ENCODE measurements at places on chromosomes 4 and X.

DNA sequence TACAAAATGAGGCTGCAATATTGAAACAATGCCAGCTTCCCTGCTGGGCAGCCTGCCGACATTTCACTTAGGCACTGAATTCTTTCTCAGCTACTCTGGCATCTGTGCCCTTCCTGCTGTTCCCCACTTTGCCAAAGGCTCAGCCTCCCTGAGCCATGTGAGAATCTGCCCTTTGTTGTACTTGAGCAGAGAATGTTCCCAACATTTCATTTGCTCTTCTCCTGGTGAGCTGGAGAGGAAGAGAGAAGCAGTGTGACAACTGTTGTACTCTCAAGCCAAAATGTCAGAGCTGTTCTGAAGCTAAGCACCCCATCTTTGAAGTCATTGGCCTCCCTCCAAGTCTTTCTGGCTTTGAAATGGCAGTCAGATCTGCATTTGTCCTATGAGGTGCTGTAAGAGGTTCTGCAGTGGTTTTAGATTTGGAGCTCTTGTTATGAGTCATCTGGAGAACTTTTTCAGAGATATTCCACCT, 32.5 kb downstream of the LANCL3 start:
- no peak for DNase-seq

GRCh38 chrX:40550066-40550465, 30.7 kb upstream of the ATP6AP2 start:
- DNase-seq, result no peak

DNA sequence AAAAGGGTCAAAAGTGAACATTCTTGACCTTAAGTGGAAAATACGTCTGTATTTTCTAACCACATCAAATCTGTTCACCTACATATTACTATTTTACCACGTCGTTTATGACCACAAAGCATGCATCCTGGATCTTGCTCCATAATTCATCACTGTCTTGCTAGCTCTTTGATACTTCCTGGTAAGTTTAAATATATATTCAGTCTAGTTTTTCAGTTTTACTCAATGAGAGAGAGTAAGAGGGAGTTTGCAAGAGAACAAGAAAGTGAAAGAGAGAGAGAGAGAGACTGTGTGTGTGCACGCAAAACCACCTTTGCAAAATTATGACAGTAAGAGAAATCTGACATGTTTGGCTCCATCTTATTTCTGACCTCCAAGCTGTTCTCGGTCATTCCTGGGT, 173.7 kb upstream of the GALNTL6 start:
- no peak for DNase-seq

- DNase-seq, result no peak
These were observed 2183.2 kb upstream of the AGA start for GRCh38 chr4:179625406-179625805.

- DNase-seq, result no peak
These were observed 71.3 kb downstream of the LRBA start for GRCh38 chr4:150943818-150944217.

- peak; percentile 32 for DNase-seq
These were observed 107.4 kb upstream of the STOX2 start for GRCh38 chr4:183797445-183798300.

DNA sequence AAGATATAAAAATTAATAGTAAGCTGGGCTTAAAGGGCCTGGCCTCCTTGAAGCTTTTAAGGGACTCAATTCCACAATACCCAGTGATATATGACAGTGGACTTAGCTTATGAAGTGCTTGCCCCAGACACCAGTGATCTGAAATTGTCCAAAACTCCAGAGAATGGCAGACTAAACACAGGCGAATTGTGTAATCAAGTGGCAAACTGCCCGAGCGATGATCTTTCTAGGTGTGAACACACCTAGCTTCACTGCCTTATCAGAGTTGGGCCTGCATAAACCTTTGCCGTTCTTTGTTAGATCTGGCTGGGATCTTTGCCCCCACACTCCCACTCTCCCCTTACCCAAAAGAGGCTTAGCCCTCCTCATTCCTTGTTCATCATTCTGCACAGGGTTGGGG, 62.5 kb upstream of the SH3RF1 start:
- no peak for DNase-seq
